ENCODE measurements at places on chromosomes 5 and 9. TPM values are rescaled to one million over a fixed set of nuclear protein-coding genes. Genes with fewer than 3 reads are reported as not detected.

HRCT1 gene
- not detected for total RNA-seq

DNA sequence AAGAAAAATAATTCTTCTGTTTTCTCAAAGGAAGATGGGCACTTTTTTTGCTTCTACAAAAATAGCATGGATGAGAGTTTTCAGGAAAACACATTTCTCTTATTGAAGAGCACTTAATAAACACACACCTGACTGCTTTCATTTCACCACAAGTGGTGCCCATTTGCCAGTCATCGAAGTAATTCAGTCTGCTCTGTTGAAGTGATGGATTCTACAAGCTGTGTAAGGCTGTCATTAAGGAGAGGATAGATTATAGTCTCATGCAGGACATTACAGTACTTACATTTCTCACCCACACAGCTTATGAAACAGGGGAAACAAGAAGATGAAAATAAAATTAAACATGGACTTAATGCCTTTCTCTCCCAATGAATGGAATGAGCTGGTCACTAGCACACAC is 165.2 kb downstream of the NR2F1-AS1 start:
- ATAC-seq: no peak

CAMK4 gene
- 37.0 TPM for total RNA-seq

GRCh38 chr9:37745970-37746369 is 7.6 kb upstream of the TRMT10B start:
- no peak for ATAC-seq

DNA sequence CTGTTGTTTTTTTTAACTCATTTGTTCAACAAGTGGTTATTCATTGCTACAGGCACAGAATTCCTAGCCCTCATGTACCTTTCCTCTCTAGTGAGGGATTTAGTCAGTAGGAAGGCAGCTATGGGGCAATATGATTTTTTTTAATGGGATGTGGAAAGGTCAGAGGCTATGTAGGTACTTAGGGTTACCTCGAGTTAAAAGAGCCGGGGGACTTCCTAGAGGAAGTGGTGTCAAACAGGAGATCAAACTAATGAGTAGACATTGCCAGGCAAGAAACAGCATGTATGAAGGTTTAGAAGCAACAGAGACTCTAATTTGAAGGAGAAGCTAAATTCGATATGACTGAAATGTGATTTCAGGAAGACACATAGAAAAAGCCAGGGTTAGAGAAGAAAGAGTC is 50.7 kb downstream of the ITGA2 start:
- no peak for ATAC-seq

HAPLN1 gene
- not detected for total RNA-seq

- ATAC-seq: no peak
These were observed 93.7 kb downstream of the JAKMIP2 start for GRCh38 chr5:147688656-147689356.

DNA sequence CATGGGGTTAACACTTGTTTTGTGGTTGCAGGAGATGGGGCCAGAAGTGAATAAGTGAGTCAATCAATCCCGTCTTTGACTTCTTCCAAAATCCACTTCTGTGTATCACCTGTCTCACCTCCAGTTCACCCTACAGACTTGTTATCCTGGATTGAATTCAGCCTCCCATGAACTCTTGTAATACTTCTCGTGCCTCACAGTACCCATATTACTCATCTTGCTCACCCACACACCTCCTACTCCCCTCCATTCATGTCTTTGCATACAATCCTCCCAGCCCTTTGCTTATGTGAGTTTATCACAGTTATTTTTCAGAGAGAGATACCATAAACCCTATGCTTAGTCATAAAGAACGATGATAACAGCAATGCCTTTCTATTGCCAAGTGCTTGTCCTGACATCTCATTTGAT is 52.9 kb upstream of the PAPPA start:
- ATAC-seq: no peak

GRCh38 chr9:129607027-129607387 is 13.9 kb downstream of the C9orf50 start:
- no peak for ATAC-seq

ORM1 gene
- total RNA-seq: not detected

GRCh38 chr5:7494481-7495130 is 98.7 kb downstream of the ADCY2 start:
- no peak for ATAC-seq

COL27A1 gene
- 12.0 TPM for total RNA-seq

DNA sequence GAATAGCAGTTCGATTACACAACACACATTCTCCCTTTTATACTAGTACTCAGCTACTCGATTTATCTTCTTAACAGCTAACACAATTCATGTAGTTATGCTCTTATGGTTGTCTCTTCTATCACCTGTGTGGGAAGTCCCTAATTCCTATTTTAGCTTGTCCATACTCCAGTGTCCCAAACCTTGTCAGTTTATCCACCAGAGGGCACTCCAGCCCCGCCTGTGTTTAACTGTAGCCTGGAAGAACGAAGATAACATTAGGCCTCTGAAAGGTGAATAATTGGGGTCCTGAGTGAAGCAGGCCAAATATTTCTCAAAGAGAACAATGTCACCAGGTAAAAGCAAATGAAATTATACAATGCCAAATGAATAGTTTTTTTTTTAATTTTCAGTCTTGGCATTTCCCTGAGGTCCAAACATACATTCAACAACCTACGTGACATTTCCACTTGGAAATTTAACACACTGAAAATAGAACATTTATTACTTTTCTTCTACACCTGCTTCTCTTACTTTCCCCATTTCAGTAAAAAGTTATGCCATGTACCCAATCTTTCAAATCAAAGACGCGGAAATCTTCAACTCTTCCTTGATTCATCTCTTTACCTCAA is 560.7 kb downstream of the HTR1A start:
- no peak for ATAC-seq
